ENCODE measurements at places on chromosomes 3 and 15. TPM values are rescaled to one million over a fixed set of nuclear protein-coding genes. Genes with fewer than 3 reads are reported as not detected.

The ROBO2 gene
- polyA plus RNA-seq: 9.6 TPM

DNA sequence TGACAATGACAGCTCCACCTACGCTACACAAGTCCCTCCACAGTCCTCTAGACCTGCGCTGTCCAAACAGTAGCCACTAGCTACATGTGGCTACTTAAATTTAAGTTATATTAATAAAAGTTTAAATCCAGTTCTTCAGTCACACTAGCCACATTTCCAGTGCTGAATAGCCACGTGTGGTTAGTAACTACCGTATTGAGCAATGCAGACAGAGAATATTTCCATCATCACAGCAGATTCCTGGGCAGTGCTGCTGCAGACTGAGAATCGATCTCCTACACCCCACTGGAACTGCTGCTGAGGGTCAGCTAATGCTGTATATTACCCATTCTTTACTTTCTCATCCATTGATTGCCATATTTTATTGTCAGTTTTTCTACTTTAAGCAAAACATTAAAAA lies 40.9 kb downstream of the HDC start:
- H3K4me3 ChIP-seq: no peak overlapping the region
- peaks cover 26% of the 10 kb centered on the region for H3K36me3 ChIP-seq
- peaks cover 5% of the 10 kb centered on the region for H3K4me1 ChIP-seq
- H3K27ac ChIP-seq: no peak overlapping the region

GRCh38 chr3:77524463-77524862 lies 484.6 kb downstream of the ROBO2 start:
- no peak for DNase-seq
- H3K4me1 ChIP-seq: no peaks in the 10 kb centered on the region
- no peaks in the 10 kb centered on the region for H3K36me3 ChIP-seq
- no peak overlapping the region for H3K4me3 ChIP-seq
- H3K27me3 ChIP-seq: no peaks in the 10 kb centered on the region

DNA sequence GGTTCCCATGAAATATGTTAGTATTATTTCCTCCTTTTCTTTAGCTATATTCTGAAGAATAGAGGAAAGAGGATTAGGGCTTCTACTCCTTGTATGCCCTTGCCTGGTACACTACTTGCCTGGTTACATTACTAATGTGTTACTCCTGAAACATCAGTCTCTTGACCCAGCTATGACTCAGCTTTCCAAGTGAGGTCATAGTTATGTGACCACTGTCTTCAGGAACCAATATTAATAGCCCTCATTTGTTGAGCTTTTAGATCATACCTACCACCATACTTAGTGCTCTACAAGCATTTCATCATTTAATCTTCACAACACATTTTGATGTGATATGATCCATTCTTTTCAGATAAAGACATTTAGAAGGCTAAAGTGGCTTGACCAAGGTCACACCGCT lies 60.3 kb downstream of the CMSS1 start:
- DNase-seq: peak; percentile 19
- no peak overlapping the region for H3K27ac ChIP-seq
- no peaks in the 10 kb centered on the region for H3K27me3 ChIP-seq
- H3K36me3 ChIP-seq: no peaks in the 10 kb centered on the region
- H3K4me3 ChIP-seq: no peak overlapping the region

DNA sequence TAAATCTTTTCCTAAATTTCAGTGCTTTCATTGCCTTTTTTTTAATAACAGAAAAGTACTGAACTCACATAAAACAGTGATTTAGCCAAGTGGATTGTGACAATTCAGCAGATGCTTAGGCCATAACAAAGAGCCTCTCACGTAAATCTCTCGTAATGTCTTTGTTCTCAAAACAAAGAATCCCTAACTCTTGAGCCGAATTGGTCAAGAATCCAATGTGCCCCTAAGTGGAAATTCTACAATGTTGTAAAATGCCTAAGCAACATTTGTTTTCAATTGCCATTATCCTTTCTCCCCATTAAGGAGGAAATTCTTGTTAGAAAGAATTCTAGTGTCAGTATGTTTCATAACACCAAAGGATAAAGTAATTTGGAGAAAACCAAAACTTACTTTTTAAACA lies 235.7 kb upstream of the THBS1 start:
- no peak overlapping the region for H3K4me3 ChIP-seq
- H3K4me1 ChIP-seq: no peaks in the 10 kb centered on the region
- H3K27ac ChIP-seq: no peak overlapping the region
- no peak for DNase-seq
- no peaks in the 10 kb centered on the region for H3K27me3 ChIP-seq
